ENCODE measurements at places on chromosomes 12 and 14.
A peak's percentile ranks its signal among the peaks of the same experiment; 100 is the strongest.

GRCh38 chr14:30521899-30522736 is 36.8 kb upstream of the G2E3 start:
- no peak for DNase-seq

DNA sequence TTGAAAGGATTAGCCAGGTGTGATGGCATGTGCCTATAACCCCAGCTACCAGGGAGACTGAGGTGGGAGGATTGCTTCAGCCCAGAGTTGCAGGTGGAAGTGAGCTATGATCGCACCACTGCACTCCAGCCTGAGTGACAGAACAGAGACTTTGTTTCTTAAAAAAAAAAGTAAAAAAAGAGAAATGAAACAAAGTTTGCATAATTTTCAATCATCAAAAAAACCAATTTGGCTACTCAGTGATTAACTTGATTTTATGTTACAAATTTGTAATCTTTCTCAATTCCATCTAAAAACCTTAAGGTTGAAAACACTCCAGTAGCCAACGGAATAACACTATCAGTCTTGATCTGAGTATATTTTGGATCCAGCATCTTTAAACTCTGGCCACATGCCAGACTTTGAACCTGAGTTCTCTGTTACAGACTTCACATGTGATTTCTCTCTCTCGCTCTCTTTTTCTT is 12.6 kb upstream of the DENND5B start:
- no peak for DNase-seq

GRCh38 chr14:103260629-103261124 is 73.4 kb upstream of the EIF5 start:
- DNase-seq: peak; percentile 32

DNA sequence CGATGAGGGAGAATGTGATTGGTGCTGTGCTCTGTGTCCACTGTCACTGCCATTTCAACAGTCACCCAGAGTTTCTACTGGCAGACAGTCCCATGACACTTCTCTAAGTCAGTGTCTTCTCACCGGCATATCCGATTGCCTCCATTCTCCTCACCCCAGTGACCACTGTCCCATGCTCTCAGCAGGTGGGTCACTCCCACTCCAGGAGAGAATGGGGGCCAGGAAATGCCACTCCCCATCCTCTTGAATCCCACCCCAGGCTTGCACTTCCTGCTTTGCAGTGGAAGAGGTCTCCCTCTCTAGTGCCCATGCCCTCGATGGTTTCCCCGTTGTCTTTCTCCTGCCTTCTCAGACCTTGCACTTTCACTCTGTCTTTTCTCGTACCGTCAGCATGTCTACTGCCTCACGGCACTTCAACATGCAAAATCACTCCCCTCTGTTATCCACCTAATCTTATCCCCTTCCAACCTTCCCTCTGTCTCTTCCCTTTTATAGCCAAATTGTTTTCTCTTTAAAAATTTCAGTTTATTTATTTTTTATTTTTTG is 2.2 kb upstream of the EP400 start:
- no peak for DNase-seq

DNA sequence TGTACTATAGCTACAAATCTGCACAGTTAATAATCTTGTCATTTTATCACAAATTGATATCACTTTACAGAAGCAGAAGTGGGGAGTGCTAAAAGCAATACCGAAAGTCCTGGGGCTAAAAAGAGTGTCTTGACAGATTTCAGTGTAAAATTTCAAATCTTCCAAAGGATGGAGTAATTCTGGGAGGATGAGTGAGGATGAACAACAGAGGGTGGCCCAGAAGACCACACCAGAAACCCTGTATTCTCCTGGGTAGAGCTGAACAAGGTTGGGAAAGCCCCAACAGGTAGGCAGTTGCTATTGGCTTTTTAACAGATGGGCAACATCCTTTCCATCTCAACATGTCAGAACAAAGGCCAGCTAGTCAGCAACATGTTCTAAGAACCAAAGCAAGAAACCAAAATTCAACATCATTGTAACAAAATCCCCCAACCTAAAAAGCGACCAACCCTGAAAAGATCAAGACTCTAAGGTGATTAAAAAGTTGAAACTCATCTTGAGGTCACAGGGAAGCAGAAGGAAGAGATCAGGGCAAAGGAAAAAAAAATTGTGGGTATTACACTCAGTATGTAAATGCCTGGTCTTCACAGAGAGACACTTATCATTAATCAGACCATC is 38.8 kb downstream of the CBX5 start:
- DNase-seq: no peak

GRCh38 chr14:32510815-32511214 is 181.7 kb downstream of the AKAP6 start:
- DNase-seq: no peak

GRCh38 chr12:111643427-111643826 is 42.3 kb downstream of the BRAP start:
- no peak for DNase-seq

- no peak for DNase-seq
Observed at GRCh38 chr12:34021071-34021470, 1.2 kb upstream of the ALG10 start.

GRCh38 chr12:122841544-122842321 is 6.5 kb downstream of the HIP1R start:
- DNase-seq: peak; percentile 60

GRCh38 chr12:94062194-94062593 is 86.2 kb upstream of the PLXNC1 start:
- no peak for DNase-seq

DNA sequence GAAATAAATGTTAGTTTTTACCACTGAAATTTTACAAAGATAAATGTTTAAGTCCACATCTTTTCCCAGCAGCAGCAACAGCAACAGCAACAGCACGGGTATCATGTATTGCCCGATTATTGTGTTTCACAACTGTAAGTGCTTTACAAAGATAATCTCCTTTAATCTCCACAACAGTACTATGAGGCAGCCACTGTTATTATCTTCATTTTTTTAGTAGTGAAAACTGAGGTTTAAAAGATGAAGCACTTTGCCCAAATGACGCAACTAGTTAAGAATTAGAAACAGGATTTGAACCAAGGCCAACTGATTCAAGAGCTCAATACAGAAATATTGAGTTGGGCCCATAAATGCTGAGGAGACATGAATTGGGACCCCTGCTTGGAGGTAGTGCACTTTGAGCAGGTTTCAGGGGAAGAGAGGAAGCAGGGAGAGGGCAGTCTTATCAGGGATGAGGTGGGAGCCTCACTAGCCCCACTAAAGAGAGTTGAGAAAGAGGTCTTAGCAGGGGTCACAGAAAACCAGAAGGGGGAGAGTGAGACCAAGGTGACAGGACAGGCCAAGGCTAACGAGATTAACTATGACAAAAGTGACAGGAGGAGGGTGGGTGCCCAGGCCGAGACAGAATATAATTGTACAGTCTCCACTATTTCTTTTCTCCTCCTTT is 15.3 kb downstream of the KRT2 start:
- no peak for DNase-seq

DNA sequence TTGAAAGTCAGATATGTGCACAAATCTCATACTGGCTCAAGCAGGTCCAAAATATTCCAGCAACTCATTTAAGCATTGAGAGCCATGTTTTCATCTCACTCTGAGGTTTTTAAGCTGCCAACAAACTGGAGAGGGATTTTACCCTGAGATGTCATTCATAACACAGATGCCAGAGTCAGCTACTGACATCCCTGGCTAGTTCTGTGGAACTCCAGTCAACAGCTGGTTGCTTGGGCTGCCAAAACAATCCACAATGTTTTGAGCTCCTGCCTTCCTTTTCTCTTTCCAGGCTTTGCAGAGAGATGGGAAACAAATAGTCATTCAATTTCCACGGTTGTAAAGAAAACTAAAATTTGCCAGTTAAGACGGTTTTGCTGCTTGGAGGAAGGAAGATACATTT is 621.2 kb upstream of the FBXO33 start:
- DNase-seq: no peak
